Fibroblast of lung (primary cell): ENCODE measurements at places on chromosomes 1 and 21. TPM values are rescaled to one million over a fixed set of nuclear protein-coding genes. Genes with fewer than 3 reads are reported as not detected.

The AKT3 gene
- total RNA-seq = 33.1 and 37.8 TPM in 2 replicates

GRCh38 chr1:9361630-9362260 is 69.1 kb downstream of the SPSB1 start:
- no peak overlapping the region for H3K27ac ChIP-seq
- H3K36me3 ChIP-seq = peaks cover 8% of the 10 kb centered on the region
- H3K4me1 ChIP-seq = peaks cover 6% of the 10 kb centered on the region
- H3K4me3 ChIP-seq = no peak overlapping the region

DNA sequence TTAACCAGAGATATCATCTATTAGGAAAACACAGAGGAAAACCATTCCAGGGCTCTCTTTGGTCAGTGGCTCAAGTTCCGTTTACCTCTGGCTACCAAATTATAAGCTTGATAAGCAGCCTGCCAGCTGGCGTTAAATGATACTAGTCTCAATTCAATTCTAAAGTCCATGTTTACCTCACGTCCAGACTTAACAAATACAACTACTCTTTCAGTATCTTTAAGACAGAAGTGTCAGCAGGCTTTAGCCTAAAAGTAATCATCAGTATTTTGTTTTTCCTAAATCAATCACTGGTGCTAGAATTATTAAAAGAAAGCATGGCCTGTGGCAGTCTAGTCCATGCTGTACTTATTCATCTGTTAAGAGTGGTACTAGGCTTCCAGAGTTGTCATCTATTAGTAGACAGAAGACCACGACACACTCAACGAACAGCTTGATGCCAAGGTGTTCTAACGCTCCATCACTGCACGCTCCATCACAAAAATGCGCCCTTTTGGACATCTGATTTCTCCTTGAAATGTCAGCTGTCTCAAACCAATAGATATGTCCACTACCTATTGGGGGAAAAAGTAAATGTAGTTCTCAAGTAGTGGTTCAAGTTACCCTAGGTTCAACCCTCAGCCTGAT is 1.5 kb downstream of the IVNS1ABP start:
- no peaks in the 10 kb centered on the region for H3K36me3 ChIP-seq
- H3K4me1 ChIP-seq = peaks cover 2% of the 10 kb centered on the region
- H3K4me3 ChIP-seq = peak overlapping the region; percentile 90
- no peaks in the 10 kb centered on the region for H3K27me3 ChIP-seq

- no peak for DNase-seq
- H3K27ac ChIP-seq = no peak overlapping the region
- H3K36me3 ChIP-seq = no peaks in the 10 kb centered on the region
- H3K27me3 ChIP-seq = no peaks in the 10 kb centered on the region
- no peaks in the 10 kb centered on the region for H3K4me1 ChIP-seq
- H3K4me3 ChIP-seq = no peak overlapping the region
Measured at GRCh38 chr1:230504310-230504709, 78.2 kb upstream of the PGBD5 start.
